ENCODE measurements at places on chromosomes 12 and 14.

DNA sequence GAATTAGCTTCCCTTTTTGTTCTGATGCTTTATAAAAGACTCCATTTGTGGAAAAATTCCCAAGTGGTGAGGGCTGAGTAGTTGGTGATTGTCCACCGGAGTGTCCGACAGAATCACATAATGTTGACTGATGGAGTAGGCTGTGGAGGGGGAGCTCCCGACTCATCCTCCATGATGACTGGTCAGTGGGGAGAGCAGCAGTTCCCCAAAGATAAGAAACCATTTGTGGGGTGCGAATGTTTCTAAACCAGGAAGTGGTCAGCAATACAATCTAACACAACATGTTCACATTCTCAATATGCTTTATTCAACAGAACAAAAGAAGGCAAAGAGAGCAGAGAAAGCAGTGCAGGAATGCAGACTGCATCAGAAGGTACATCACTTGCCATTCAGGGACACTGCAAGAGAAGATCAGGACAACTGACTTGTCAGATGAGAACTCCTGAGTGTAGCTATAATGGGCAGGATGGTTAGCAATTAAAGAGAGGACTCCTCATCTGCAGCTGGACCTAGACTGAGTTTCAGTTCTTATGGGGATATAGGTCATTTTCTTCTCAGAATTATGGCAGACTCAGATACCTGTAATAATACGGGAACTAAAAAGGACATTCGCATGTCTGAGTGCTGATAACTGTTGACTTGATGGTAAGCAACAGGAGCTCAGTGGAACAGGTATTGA lies 5.4 kb downstream of the KRT6B start:
- DNase-seq: no peak

- DNase-seq: no peak
Observed at GRCh38 chr14:103892247-103892646, 36.0 kb upstream of the TDRD9 start.

- DNase-seq: no peak
Observed at GRCh38 chr12:26150736-26151450, 26.1 kb upstream of the BHLHE41 start.

DNA sequence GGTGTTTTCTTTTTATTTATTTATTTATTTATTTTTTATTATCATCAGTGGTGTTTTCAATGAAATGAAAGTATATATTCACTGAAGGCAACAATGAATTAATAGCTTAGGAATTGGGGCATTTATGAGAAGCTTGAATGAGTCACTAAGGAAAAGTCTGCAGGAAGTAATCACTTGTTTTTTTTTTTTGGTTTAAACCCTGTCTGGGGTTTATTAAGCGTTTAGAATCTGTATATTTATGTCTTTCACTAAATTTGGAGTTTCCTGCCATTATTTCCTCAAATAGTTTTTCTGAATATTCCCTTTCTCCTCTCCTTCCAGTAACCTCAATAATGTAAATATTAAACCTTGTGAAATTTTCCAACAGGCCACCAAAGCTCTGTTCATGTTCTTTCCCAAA lies 85.5 kb downstream of the TESC start:
- DNase-seq: no peak

DNA sequence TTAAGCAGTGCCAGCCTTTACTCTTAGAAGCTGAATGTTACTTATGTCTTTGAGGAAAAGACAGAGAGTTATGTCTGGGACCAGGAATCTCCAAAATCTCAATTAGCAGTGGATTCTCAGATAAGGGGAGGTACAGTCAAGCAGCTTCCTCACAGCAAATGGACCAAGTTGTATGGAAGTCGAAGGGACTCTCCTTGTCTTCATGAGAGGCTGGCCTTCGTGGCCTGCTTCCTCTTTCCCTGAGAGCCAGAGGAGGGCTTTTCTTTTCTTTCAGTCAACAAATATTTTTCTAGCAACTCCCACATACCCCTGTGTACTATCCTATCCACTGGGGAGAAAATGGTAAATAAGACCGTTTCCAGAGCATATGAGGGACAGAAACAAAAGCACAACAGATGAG lies 6.6 kb upstream of the WNT5B start:
- no peak for DNase-seq

GRCh38 chr12:101051151-101051550 lies 158.9 kb downstream of the SLC5A8 start:
- no peak for DNase-seq

DNA sequence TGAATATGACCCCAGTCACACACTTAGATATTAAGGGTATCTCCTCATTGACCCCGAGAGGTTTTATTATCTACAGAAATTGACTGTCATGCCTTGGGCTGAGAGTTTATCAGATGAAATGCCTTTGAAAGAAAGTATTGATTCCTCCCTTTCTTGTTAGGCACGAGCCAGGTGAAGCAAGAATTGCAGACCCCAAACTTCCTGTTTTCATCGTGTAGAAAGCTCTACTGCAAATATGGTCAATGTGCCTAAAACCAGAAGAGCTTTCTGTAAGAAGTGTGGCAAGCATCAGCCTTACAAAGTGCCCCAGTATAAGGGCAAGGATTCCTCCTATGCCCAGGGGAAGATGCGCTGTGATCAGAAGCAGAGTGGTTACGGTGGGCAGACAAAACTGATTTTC lies 143.9 kb upstream of the FUT8 start:
- DNase-seq: no peak

DNA sequence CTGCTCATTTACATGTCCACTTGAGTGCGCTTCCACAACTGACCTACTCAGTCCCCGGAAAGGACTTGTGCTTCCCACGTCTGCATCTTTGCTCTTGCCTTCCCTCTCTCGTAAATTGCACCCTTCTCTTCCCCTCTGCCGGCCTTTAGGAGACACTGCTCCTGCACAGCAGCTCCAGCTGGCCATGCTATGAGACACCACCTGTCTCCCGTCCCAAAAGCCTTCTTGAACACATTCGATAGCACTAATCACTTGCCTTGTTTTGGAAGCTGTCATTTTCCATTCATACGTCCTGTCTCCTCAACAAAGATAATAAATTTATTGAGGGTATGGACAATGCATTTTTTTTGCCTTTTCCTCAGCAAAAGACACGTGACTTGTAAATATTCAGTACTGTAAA lies 15.7 kb upstream of the KCNA1 start:
- no peak for DNase-seq

GRCh38 chr14:61266436-61266835 lies 14.7 kb downstream of the TMEM30B start:
- DNase-seq: no peak

GRCh38 chr14:21090940-21091663 lies 7.4 kb downstream of the ZNF219 start:
- no peak for DNase-seq

- DNase-seq: no peak
Observed at GRCh38 chr14:29743531-29743930, 184.1 kb downstream of the PRKD1 start.

- DNase-seq: no peak
Observed at GRCh38 chr12:90013409-90013808, 304.8 kb upstream of the ATP2B1 start.

- no peak for DNase-seq
Observed at GRCh38 chr12:50728417-50728816, 35.5 kb upstream of the ATF1 start.

DNA sequence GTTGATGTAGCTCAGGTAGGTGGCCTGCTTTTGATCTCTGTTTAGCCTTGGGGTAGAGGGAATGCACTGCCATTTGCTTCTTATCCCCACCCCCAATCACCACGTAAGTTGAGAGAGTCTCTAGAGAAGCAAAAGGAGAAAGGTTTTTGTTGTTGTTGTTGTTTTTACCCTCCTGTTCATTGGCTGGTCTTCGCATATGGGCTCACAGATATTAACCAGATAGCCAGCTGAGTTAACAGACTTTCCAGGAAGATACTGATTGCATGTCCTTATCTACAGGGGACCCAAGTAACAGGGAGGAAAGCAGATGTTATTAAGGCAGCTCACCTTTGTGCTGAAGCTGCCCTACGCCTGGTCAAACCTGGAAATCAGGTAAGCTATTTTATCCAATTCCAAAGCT lies 2.9 kb downstream of the PA2G4 start:
- no peak for DNase-seq

DNA sequence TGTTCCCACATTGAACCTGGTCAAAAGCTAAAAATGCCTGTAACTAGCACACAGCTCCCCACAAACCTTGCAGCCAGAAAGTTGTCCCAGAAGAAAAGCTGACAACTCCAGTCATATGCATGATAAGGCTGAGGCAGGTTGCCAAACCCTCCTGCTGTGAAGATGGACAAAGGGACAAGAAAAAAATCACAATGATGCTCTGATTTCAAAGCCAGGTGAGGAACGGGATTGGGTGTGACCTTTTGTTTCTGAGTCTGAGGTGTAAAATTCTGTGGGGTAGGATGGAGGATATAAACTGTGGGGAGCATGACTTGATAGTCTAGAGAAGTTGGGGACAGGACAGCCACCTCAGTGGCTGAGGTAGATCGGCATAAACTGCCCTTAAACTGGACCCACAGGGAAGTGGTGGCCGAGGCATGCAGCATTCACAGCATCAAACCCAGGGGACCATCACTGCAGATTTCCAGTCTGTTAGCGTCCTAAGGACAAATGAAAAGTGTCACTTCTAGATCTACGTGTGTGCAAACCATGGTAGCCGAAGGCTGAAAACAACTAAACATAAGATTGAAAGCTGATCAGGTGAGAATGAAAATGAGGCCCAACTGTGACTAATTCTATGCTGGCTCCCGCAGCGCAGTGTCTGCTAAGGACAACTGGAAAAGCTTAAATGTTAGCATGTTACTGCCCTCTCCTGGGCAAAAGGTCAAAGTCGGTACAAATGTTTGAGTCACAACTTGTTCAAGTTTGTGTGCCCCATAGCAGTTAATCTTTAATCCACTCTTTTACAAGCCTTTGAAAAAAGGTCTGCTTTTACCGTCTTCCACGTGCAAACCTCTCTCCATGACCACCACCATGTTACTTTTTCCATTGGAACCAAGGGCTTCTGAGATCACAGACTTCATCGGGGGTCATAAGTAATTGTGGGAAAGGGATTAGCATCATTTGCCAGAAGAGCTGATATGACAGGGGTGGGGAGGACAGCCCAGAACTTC lies 39.8 kb downstream of the GRIN2B start:
- no peak for DNase-seq

DNA sequence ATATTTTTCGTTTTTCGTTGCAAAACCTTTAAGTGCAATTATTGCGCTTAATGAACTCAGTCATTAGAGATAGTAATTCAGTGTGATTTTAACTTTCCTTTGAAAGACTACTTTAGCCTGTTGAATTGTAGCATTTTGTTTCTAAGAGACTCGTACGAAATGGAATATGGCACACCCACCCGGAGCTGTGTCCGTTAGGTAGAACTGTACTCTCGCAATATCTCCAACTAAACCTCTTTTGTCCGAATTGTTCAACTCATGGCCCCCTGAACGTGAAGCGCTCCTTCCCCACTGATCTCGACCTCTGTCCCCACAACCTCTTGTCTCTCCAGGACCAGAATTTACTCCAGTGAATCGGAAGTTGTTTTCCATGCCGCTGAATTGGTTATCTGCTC lies 800 bp downstream of the PCNX4 start:
- DNase-seq: peak; percentile 6

DNA sequence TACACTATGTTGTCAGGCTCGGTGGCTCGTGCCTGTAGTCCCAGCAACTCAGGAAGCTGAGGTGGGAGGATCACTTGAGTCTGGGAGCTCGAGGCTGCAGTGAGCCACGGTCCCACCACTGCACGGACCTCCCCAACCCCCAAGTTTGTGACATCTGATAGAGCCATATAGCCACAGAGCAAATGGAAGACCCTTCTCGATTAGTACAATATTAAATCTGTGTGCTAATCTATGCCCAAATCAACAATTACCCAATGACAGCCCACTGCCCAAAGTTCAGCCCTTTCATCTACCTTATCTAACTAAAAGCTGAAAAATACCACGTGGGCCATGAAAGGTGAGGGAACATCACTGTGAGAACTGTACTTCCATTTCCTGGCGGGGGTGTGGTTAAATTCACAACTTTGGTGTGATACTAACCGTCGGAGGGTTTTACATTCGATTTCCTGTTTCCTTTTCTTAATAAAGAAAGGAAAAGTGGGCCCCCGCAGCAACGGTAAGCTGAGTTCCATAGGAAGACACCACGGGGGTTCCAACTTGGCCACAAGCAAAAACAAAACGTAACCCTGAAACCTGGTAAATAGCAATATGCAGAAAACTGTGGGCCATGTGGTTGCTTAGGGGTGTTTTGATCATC lies 31.2 kb upstream of the FOS start:
- DNase-seq: peak; percentile 61

DNA sequence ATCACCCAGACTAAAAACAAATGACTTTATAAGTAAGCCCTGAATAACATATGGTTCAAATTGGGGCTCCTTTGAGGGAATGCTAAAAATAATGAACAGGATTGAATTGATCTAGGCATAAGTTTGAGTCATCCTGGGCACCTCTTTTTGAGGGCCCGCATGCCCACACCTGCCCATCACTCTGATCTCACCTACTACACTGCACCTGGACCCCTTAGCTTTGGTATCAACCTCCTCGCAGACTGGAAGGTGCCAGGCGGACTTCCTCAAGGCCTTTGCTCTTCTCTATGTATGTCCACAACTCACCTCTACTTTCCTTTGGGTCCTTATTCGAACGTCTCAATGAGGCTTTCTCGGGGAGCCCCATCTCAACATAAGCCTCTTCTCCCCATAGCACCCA lies 17.2 kb downstream of the NTN4 start:
- DNase-seq: no peak

DNA sequence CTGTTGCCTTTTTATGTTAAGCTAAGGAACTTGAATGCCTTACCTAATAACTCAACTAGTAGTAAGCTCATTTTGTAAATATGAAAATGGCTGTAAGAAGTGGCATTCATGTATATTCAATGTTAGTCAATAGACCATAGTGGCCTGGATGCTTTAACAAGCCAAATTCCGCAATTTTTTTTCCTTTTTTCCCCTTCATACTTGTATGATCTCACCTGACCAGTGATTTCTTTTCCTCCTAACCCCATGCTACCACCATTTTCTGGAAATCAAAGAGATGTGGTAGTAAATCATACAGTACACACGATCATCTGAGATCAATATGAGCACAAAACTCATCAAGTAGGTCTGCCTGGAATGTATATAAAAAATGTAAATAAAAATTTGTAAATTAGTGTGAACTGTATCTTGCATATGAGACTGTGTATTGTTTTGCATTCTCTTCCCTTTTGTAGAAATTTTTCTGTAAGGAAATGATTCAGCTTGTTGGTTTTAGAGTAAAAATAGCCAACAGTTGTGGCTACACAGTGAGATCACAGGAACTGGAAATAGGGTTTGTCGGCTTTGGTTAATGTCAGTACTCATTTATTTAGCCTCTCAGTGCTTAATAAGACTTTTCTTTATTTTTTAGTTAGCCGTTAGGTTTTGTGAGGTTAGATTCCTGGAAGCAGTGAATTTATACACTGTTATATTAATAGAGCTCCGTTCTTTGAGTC lies 62.5 kb downstream of the ETNK1 start:
- no peak for DNase-seq

GRCh38 chr12:65204886-65205525 lies 35.6 kb downstream of the LEMD3 start:
- DNase-seq: no peak

All from activated CD4-positive, alpha-beta T cell treated with anti-CD3 and anti-CD28 coated beads, Interleukin-2, amount 50 U/mL, for 1 hour (primary cell).